Suppressor macrophage treated with lipopolysaccharide for 1 hour (primary cell): ENCODE measurements at places on chromosomes 12 and 14.

GRCh38 chr12:26633591-26634210, 199.3 kb downstream of the ITPR2 start:
- no peak for DNase-seq

DNA sequence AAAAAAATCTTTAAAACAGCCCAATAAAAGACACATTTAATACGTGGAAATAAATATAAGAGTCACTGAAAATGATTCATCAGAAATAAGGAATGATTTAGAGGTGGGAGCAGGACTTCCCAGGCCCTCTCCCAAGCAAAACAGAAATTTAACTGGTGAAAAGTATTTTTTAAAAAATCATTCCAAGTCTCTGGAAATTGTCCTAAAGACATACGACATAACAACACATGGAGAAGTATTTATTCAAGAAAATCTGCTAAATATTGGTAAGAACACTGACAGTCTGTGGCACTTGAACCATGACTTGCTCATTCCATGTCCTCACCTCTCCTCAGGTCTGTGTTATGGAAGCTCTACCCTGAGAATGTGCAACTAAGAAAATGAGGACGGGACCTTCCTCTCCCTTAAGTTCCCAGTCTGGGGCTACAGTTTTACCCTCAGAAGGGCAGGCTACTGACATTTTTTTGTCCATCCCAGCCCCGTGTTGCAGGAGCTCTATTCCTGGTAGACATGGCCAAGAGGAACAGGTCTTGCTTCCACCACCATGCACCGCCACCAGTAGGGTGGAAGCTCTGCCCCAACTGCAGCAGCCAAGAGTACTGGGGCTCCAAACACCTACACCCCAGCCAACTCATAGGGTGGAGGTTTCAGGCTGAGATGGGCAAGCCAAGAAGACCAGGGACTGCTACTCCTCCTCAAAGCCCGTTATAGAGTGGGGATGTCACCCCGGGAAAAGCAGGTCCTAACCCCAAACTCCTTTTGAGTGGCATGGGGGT, 193.0 kb downstream of the CRADD start:
- DNase-seq: no peak

GRCh38 chr14:92922155-92922735, 705 bp upstream of the CHGA start:
- no peak for DNase-seq

DNA sequence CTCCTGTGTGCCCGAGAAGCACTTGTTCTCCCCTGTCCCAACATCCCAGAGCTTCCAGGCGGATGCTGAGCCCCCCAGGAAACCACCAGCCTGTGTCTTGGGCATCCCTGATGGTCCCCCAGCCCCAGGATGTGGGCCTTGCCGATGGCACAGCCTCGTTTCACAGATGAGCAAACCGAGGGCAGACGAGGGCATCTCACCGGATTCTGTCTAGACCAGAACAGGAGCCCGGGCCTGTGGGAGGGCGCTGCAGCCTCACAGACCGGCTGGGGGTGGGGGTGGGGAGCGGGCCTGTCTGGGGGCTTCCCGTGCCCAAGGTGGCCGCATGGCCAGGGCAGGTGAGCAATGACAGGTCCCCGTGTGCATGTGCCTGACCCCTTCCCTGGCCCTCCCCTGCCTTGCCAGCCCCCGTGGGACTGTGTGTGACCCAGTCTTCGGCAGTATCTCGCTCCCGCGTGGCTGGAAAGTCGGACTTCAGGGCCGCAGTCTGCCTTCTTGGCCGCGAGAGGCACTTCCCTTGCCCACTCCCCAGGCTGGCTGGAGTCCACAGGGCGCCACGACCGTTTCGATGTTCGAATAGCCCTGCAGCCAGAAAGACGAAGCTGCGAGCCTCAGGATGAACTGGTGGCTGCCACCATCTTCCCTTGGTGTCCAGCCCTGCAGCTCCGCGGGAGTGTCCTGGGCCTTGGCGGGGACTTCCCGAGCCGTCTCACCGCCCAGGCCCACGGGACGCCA, 8.9 kb downstream of the RFLNA start:
- DNase-seq: no peak

GRCh38 chr12:67784831-67785230, 136.3 kb downstream of the DYRK2 start:
- no peak for DNase-seq
